ENCODE measurements at places on chromosomes 13 and 19.

GRCh38 chr13:38752686-38753085, 65.8 kb downstream of the FREM2 start:
- H3K27me3 ChIP-seq = peaks cover 10% of the 10 kb centered on the region
- DNase-seq = no peak
- no peak overlapping the region for H3K4me3 ChIP-seq
- no peaks in the 10 kb centered on the region for H3K4me1 ChIP-seq

GRCh38 chr13:113792886-113793717, 34.1 kb downstream of the TMEM255B start:
- H3K36me3 ChIP-seq = no peaks in the 10 kb centered on the region
- no peak overlapping the region for H3K4me3 ChIP-seq
- H3K4me1 ChIP-seq = no peaks in the 10 kb centered on the region
- H3K27me3 ChIP-seq = no peaks in the 10 kb centered on the region
- H3K27ac ChIP-seq = no peak overlapping the region

- no peak overlapping the region for H3K27ac ChIP-seq
- H3K36me3 ChIP-seq = peaks cover 58% of the 10 kb centered on the region
- no peaks in the 10 kb centered on the region for H3K27me3 ChIP-seq
- H3K4me1 ChIP-seq = peaks cover 25% of the 10 kb centered on the region
- no peak for DNase-seq
Measured at GRCh38 chr13:106548064-106548696, 12.7 kb upstream of the EFNB2 start.

- no peaks in the 10 kb centered on the region for H3K27me3 ChIP-seq
- H3K27ac ChIP-seq = no peak overlapping the region
- H3K4me1 ChIP-seq = no peaks in the 10 kb centered on the region
- no peaks in the 10 kb centered on the region for H3K36me3 ChIP-seq
Measured at GRCh38 chr13:94073007-94073744, 406.3 kb downstream of the DCT start.

GRCh38 chr19:14425696-14426138, 6.6 kb upstream of the DDX39A start:
- no peaks in the 10 kb centered on the region for H3K27me3 ChIP-seq
- no peaks in the 10 kb centered on the region for H3K36me3 ChIP-seq
- peaks cover under 1% of the 10 kb centered on the region for H3K4me1 ChIP-seq
- DNase-seq = no peak

GRCh38 chr13:112114391-112114790, 47.4 kb downstream of the SOX1 start:
- no peaks in the 10 kb centered on the region for H3K4me1 ChIP-seq
- H3K27ac ChIP-seq = no peak overlapping the region
- H3K36me3 ChIP-seq = no peaks in the 10 kb centered on the region

- no peak for DNase-seq
- peaks cover 3% of the 10 kb centered on the region for H3K27me3 ChIP-seq
- no peaks in the 10 kb centered on the region for H3K4me1 ChIP-seq
Measured at GRCh38 chr13:36352350-36352749, 6.2 kb upstream of the SPART start.

GRCh38 chr19:51359294-51359693, 6.9 kb downstream of the ETFB start:
- H3K27me3 ChIP-seq = no peaks in the 10 kb centered on the region
- H3K27ac ChIP-seq = no peak overlapping the region
- peaks cover 27% of the 10 kb centered on the region for H3K4me1 ChIP-seq
- DNase-seq = no peak
- no peak overlapping the region for H3K4me3 ChIP-seq

DNA sequence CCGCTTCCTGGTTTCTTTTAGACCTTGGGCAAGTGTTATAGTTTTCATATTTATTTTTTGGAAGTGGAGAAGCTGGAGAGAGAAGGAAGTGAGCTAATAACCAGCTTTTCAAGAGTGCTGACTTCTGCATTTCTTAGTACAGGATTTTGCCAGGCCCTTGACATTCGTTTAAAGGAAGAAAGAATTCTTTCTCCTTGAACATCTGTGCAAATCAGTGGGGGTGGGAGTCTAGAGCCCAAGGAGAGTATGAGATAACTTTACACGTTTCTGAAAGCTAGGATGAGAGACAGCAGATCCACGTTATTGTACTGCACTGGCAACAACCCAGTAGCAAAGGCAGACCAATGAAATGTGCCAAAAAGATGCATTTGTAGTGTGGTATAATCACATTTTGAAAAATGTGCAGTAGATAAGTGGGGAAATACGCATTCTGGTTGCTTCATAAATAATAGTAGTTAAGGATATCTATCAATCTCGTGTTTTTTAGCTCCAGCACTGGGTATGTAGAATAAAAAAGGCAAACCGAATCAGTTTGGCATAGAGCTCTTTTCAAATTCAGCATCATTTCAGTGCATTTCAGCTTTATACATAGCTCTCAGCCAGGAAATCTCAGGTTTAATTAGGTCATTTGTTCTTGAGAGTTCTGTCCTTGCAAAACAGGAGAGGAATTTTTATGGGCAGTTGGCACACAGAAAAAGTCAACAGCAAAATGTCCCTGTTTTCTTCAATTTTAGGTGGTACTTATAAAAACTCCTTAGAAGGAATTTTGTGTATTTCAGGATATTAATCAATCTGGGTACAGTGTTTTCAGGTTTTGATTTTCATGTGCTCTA, 4.3 kb downstream of the RNF113B start:
- DNase-seq = no peak
- no peaks in the 10 kb centered on the region for H3K4me1 ChIP-seq
- H3K4me3 ChIP-seq = no peak overlapping the region
- peaks cover 31% of the 10 kb centered on the region for H3K27me3 ChIP-seq

DNA sequence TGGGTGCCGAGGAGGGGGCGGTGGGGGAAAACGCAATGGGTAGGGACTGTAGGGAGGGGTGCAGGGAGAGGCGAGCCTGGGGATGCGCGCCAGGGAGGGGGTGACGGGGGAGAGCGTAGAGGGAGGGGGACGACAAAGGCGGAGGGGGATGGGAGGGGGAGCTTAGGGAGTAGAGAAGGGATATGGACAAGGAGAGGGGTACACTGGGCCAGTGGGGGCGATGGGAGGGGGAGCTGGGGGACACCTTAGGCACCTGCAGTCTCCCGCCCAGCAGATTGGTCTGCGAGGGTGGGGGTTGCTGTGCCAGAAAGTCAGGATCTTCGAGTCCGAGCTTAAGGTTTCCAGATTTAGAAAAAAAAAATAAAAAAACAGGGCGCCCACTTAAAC, 15.7 kb downstream of the CCDC124 start:
- peaks cover 23% of the 10 kb centered on the region for H3K27me3 ChIP-seq
- no peak overlapping the region for H3K27ac ChIP-seq
- peaks cover 48% of the 10 kb centered on the region for H3K4me1 ChIP-seq
- H3K36me3 ChIP-seq = peaks cover 6% of the 10 kb centered on the region
